ENCODE measurements at places on chromosomes 5 and 9. TPM values are rescaled to one million over a fixed set of nuclear protein-coding genes. Genes with fewer than 3 reads are reported as not detected.

GRCh38 chr5:3933536-3933935 is 337.9 kb downstream of the IRX1 start:
- H3K27ac ChIP-seq, result no peak overlapping the region
- DNase-seq, result no peak
- H3K27me3 ChIP-seq, result no peaks in the 10 kb centered on the region
- no peak overlapping the region for H3K4me3 ChIP-seq

The C9 gene
- not detected for polyA plus RNA-seq

DNA sequence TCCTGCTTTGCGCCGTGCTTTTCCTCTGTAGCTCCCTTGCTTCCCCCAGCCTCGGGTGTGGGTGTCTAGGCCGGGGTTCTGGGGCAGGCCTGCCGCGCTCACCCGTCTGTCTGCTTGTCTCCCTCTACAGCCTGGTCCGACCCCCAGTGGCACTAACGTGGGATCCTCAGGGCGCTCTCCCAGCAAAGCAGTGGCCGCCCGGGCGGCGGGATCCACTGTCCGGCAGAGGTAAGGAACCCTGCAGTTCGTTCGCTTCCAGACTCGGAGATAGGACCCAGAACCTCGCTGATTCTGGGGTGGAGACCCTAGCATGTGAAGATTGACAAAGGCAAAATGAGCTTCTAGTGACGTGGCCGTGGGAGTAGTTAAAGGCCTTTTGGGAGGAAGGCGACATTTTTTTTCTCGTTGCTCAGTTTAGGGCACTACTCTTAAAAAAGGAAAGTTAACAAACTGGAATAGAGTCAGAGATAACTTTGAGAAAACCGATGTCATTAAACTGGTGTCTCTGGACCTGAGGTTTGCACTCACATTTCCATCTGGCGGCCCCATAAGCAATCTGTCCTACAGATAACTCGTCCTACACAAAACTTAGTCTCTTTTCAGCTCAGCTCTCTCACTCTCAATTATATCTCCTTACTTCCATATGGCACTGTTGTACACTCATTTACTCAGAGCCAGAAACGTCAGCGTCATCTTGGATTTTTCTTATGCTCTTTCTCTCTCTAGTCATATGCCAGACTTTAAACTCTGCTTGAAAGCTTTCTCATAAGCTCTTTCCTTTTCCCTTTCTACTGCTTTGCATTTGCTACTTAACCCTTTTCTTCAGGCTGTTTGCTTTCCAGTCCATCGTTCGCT is 561 bp downstream of the SEC61B start:
- peaks cover 24% of the 10 kb centered on the region for H3K36me3 ChIP-seq
- no peak for DNase-seq
- H3K27me3 ChIP-seq, result no peaks in the 10 kb centered on the region

- no peaks in the 10 kb centered on the region for H3K27me3 ChIP-seq
- H3K36me3 ChIP-seq, result no peaks in the 10 kb centered on the region
- DNase-seq, result no peak
These were observed 399.4 kb upstream of the IRX4 start for GRCh38 chr5:2282034-2282690.

DNA sequence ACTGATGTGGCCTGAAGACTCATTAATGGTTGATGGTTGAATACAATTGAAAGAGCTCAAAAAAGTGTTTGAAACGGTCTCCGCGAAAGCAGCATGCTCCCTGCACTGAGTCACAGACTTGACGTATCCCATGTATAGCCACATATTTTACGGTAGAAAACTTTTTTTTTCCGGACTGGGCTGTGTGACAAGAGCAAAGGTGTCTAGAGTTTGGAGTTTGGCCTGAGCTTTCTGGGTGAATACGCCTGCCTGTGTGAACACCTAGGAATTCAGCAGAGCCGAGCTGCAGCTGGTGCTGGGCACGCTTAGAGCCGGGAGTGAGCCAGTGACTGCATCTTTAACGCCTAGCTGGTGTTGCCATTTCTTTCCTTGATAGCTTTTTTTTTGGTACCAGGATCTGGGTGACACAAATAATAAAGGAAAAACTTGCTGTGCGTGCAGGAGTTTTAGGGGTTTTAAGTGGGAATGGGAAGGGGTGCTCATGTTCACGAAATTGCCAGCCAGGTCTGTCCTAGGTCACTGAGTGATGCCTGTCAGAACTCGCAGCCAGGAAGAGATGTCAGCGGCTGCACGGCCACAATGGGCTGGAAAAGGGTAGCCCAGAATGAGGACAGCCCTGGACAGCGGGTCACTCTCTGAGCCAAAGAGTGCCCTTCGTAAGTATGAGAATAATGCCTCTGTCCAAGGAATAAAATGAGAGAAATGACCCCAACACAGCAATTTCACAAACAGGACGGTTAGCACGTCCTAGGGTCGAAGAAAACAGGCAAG is 51.7 kb downstream of the PSMB7 start:
- H3K27me3 ChIP-seq, result no peaks in the 10 kb centered on the region
- no peaks in the 10 kb centered on the region for H3K4me1 ChIP-seq

DNA sequence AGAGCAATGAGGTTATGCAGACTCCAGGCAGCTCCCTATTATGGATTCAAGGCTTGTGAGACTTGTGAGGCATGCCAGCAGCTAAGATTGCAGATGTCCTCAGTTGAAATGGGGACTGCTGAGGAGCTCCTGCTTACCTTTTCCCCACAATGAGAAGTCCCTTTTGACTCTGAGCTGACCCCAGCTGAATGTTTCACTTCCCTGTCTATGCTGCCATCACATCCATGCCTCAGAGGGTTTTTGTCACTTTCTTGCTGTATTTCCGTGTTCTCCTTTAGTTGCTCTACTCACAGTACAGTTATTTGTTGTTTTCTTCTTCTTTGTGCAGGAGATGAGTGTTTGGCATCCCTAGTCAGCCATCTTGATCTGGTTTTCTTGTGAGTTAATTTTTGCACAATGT is 18.8 kb upstream of the OR2S2 start:
- no peak overlapping the region for H3K27ac ChIP-seq
- no peak for DNase-seq
- no peaks in the 10 kb centered on the region for H3K4me1 ChIP-seq
- H3K27me3 ChIP-seq, result peaks cover 59% of the 10 kb centered on the region
- H3K4me3 ChIP-seq, result no peak overlapping the region

The SMIM33 gene
- 0.08 TPM for polyA plus RNA-seq
